Stomach (tissue), 19 donors: ENCODE measurements at places on chromosomes 1 and 21.

GRCh38 chr1:200359610-200360163 lies 50.1 kb downstream of the ZNF281 start:
- DNase-seq: no peak

DNA sequence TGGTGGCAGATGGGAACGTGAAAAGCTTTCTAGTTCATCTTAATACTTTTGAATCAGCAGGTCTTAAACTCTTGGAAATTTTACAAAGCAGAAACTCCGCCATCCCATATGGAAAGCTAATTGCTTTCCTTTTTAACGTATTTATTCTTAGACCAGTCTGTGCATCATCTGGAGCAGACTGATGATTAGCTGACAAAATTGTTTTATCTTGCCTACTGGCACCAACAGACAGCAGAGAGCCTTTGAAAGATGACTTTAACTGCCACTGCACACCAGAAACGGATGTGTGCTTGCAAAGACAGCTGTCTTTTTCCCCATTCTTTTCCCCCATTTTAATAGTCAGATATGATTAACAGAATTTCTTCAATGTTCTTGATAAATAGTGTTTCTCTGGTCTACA lies 97.0 kb downstream of the PLD5 start:
- no peak for DNase-seq

DNA sequence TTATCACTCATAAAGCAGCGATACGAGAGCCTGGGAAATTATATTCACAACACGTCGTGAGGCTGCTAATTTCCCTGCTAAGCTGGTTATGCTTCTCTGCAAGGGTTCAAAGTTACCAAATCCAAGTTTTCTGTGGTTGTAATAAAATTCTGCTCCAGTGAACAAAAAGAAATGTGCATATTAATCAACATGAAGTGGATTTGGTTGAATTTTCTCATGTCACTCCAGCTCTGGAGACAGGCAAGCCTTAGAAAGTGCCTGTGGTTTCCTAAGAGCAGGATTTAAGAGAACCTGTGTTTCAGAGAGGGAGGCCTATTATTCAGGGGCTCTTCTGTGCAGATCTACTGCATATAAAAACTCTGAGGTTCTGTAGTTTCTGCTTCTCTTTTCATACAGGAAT lies 87.5 kb downstream of the WLS start:
- DNase-seq: no peak

DNA sequence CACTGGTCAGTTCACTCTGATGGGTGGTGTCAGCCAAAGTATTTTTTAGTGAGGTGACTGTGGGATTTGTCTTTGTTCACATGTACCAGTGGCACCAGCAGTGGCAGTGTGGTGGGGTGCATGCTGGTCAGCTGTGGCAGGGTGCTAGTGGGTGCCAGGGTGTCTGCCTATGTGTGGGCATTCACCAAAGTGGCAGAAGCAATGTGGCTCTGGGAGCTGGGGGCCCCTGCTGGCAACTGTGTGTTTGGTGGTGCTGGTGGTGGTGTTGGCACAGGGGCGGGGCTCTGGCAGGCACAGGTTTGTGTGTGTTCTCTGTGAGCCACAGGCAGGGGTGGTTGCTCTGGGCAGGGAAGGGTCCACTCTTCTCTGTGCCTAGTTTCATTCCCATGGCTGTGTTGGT lies 161.5 kb downstream of the CENPF start:
- DNase-seq: no peak

DNA sequence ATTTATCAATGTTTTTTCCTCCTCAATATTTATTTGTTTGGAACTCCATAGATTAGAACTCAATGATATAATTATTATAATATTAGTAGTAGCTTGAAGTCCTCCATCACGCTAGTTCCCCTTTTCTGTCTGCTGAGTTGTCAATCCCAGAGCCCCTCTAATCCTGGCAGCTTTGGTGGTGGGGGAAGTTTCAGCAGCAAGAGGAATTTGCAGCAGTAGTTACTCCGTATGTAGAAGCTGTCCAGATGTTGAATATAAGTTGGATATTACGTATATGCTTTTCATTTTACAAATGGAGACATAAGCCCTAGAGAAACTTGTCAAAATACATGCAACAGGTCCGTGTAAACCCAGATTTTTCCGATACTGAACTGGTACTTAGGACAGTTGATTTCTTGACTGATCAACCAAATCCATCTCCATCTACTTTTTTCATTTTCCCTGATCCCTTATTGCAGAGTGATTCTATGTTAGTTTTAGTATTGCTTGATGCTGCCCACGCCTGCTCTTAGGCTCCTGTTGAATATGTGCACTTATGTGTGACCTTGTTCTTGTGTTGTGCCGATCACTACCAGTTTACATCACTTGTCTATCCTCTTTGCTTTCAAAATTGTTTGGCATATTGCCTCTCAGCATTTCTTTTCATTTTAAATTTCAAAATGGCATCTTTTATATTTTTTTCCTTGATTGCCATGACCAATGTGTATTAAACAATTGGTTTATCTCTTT lies 28.1 kb downstream of the SMAP2 start:
- no peak for DNase-seq

DNA sequence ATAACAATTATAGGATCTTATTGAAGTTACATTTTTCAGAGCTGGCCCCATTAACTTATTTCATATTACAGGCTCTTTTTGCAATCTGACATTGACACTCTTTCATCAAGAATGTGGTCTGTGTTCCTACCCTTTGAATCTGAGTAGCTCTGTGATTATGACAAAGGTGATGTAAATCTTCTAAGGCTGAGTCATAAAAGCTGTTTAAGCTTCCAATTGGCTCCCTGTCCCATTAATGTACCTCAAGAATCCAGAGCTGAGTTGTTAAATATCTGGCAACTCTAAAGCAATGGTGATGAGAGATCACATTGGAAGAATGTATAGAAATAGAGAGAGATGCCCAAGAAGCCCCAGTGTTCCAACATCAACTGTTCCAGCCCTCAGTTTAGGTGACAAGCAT lies 178.5 kb upstream of the DEPDC1 start:
- DNase-seq: no peak

DNA sequence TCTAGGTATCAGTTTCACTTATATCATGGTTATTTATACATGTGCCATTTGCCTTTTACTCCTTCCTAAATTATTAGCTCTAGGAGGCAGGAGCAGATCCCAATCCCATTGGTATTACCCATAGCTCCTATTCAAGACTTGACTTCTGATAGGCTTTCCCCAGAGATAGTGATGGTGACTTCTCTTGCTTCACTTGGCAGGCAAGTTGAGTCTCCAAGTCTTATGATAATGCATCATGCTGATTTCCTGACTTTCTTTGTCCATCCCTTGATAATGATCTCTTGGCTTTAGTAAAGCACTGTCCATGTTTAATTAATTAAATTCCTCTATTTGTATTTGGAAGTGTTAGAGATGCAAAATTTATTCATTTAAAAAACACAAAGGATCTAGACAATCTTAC lies 253.5 kb upstream of the ADAMTS5 start:
- DNase-seq: no peak

DNA sequence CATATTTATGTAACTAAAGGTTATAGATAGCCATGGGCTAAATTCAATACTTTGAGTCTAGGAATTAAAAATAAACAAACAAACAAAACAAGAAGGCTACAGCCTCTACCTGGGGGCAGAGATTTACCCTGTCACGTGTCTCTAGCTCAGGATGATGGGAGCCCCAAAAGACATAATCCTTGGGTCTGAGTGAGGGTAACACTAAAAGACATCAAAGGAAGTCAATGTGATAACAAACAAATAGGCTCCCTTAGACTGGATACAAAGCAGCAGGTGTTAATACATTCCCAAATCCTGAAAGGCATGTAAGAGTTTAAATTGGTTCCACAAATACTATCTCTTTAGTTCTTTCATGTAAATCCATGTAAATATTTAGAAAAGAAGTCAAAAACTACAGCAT lies 10.7 kb downstream of the MYSM1 start:
- DNase-seq: no peak

DNA sequence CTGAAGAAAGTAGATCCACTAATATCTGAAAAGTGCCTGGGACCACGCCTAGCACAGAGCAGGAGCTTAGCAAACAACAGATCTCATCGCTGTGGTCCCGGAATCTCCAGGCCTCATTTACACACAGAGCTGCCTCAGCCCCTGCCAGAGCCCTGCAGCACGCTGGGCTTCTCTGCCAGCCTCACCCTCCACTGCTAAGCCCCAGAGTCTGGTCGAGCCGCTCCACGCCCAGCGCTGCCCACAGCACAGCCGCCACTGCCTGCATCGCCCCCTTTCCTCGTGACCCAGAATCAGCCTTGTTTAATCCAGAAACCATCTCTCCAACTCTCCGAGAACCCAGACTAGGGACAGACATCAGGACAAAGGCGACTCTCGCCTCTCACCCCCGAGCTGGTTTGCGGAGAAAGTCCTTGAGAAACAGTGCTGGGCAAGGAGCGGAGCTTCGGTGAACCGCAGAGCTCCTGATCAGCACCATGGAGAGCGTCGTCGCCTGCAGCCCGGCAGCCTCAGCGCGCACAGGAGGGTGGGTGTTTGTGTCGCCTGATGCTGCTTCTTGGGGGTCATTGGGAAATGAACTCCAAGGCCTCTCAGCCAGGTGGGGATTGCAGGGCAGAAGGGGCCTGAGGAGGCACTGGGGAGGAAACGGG lies 145.1 kb downstream of the NPHP4 start:
- no peak for DNase-seq

GRCh38 chr1:45205011-45205909 lies 1.1 kb downstream of the ZSWIM5 start:
- peak; percentile 79 for DNase-seq

- DNase-seq: no peak
These were observed 14.1 kb downstream of the TTC39A start for GRCh38 chr1:51316113-51316845.

GRCh38 chr21:26883768-26884167 lies 38.6 kb upstream of the ADAMTS1 start:
- no peak for DNase-seq

- no peak for DNase-seq
These were observed 102.9 kb downstream of the FASLG start for GRCh38 chr1:172761581-172762486.

GRCh38 chr1:51019811-51020210 lies 49.8 kb downstream of the CDKN2C start:
- no peak for DNase-seq

DNA sequence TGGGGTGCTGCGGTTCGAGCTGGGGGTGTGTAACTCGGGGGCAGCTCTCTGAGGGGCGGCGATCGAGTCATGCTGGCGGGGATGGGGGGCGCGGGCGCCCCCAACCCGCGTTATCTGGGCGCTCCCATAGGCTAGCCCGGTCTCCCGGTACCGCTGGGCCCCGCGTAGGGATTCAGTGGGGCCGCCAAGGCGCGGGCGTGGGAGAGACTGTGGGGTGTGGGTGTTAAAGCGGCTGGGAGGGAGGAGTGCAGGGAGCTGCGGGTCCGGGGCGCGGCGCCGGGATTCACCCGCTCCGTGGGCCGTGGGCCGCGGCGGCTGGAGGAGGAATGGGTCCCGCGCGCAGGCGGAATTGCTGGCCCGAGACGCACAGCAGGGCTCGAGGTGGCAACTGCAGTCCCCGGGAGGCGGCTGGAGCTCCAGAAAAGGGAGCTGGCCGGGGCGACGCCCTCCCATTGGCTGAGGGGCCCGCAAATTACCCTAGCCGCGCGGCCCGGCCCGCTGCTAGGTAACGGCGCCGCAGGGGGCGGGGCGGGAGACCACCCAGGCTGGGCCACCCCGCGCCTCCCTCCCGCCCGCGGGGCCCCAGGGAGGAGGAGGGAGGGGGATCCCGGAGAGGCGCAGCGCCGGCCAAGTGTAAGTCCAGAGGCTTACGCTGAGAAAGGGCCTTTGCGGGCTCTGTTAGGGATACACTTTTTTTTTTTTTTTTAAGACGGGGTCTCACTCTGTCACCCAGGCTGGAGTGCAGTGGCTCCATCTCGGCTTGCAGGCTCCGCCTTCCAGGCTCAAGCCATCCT lies at the start of gene PTCH2:
Gene PTCH2 (minus strand): TSS at position 392 of the 794 bp plus-strand sequence. CDS start 321 bp downstream, at position 71.
- DNase-seq: peak; percentile 53

GRCh38 chr1:244730934-244731434 lies 78.1 kb downstream of the DESI2 start:
- no peak for DNase-seq

GRCh38 chr1:222817529-222817928 lies 2.7 kb downstream of the DISP1 start:
- DNase-seq: no peak

- DNase-seq: peak; percentile 62
These were observed 19.6 kb downstream of the SSR2 start for GRCh38 chr1:156001021-156001661.

DNA sequence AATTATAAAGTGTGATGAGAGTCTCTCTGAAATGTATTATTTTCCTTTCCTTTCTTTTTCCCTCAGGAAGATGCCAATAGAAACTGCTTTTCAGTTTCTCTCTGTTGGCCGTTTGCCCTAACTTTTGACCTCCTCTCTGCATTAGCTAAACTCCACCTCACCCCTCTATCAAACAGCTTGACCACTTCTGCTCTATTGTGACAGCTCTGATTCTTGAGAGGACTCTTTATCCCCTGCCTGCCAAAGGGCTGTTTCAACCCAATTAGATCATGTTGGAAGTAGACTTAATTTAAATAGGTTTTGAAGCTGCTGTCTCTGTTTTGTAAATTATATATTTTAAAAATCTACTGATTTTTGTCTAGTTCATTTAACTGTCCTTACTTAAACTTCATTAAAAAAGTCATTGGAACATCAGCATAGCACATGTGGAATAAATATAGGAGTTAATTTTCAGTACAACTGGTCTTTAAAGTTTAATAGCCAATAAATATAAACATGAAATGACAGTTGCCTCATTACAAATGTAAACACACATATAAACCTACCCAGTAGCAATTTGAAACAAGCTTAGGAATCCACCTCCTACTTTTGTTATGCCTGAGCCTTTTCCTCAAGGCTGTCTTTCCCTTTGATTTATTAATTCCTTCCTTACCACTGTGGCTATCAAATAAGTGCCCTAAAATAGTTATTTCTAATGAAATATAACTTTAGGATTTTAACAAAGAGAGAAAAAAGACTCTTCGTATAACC lies 152.0 kb downstream of the CHRM3 start:
- peak; percentile 63 for DNase-seq

GRCh38 chr1:86596224-86596623 lies 49.3 kb downstream of the CLCA4 start:
- DNase-seq: no peak

- DNase-seq: no peak
These were observed 1.2 kb upstream of the IFI44L start for GRCh38 chr1:78619032-78619431.

- DNase-seq: no peak
These were observed 91.4 kb upstream of the DEPDC1 start for GRCh38 chr1:68588304-68588703.

DNA sequence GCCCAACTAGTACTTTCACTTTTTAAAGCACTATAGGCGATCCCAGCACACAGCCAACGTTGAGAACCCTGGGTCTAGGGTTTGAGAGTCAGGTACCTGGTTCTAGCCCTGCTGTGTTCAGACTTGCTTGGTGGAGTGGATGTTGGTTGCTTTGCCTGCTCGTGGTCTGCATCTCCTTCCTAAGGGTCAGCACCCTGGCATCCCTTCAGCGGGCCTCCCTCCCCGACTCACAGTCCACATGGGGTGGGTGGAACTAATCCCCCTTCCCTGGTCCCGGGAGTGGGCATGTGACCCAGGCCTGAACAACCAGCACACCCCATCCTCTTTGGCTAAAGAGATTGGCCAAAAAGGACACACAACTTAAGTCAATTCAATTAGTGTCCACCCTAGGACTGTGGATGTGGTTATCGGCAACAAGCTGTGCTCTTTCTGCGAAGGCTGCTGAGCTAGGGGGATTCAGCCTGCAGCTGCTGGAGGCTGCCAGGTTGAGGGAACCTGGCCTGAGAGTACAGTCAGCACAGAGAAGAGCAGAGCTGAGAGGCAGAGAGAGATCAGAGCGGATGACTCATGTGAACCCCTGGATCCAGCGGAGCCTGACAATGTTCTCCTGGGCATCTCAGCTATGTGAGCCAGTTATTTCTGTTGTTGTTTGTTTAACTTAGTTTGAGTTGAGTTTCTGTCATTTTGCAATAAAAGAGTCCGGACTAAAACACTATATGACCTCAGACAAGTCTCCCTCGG lies 138.9 kb downstream of the ACTL8 start:
- no peak for DNase-seq
